ENCODE measurements at places on chromosomes 4 and X.

- no peak for DNase-seq
These were observed 2370.7 kb downstream of the PCDH7 start for GRCh38 chr4:33090910-33091309.

DNA sequence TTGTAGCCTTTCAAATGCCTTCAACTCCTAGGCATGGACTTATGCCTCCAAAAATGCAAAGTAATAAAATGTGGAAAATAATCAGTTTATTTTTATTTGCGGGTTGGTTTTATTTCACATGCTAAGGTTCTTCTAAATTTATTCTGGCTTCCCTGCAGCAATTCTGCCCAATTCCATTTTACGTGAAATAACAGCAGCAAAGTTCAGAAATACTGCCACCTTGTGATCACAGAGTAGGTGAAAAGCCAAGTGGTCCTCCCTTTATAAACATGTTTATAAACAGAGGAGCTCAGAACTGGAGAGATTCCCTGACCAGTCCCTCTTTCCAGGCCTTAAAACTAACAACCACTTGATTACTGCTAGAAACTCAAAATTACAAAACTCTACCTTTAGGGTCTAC is 14.7 kb upstream of the DCHS2 start:
- no peak for DNase-seq

DNA sequence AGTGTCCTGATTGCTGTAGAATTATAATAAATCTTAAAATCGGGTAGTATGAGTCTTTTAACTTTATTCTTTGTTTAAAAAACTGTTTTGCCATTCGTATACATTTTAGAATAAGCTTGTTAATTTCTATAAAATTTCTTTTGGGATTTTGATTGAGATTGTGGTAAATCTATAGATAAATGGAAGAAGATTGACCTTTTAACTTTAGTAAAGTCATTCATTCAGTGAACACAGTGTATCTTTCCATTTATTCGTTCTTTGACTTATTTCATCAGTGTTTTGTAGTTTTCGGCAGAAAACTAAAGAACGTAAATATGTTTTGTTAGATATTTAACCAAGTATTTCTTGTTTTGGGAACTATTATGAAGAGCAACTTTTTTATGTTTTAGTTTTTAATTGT is 38.9 kb downstream of the DRD5 start:
- DNase-seq, result no peak

DNA sequence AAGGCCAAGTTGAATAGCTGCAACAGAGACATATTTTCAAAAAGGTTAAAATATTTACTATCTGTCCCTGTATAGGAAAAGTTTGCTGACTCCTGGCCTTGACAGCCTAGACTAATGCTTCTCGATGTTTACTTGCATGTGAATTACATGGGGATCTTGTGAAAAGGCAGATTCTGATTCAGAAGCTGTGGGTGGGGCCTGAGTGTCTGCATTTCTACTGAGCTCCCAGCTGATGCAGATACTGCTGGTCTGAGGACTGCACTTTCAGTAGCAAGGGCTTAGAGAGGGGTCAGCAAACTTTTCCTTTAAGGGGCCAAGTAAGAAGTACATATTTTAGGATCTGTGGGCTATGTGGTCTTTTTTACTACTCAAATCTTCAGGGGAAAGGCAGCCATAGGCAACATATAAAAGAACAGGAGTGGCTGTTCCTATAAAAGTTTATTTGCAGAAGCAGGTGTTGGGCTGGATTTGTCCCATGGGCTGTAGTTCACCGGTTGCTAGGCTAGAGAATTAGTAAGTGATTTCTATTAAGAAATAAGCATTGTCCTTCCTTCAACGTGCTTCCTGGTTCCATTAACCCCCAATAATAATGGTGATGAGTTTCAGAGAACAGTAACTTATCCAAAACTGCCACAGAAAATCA is 97.2 kb upstream of the PDE5A start:
- no peak for DNase-seq

- DNase-seq, result no peak
These were observed 134.2 kb downstream of the SHROOM3 start for GRCh38 chr4:76569225-76569624.

- no peak for DNase-seq
These were observed 16.2 kb upstream of the DAPP1 start for GRCh38 chr4:99800332-99801004.

DNA sequence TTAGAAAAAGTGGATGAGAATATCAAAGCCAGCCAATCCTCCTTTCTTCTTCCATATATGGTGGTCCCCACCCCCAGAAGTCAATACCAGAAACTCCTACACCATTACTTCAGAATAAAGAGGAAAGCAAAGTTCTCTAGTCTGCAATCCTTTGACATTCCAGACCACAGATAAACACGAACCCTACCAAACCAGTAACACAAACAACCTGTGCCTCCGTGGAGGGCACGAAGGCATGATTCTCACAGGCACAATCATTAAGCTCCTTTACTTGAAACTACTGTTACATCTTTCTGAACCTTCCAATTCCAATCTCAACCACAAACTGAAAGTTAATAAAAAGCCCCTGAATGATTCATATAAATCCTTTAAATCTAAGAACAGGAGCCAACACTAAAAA is 16.3 kb downstream of the MAML3 start:
- no peak for DNase-seq

DNA sequence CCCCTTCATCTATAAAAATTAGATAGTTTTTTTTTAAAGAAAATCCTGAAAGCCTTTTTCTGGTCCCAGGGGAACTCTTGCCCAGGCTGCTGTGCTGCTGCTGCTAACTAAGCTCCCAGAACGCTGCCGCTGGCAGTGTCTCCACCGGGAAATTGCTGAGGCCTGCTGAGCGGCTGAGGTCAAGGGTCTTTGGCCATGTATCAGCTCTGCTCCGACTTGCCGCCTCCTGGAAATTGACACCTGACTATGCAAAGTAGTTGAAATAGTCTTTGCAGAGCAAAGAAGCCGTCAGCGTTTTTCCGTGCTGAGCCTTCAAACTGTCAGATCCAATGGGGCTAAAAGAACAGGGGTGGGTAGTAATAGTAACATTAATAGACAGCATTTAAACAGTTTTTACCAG is 839 bp downstream of the QDPR start:
- DNase-seq, result no peak

DNA sequence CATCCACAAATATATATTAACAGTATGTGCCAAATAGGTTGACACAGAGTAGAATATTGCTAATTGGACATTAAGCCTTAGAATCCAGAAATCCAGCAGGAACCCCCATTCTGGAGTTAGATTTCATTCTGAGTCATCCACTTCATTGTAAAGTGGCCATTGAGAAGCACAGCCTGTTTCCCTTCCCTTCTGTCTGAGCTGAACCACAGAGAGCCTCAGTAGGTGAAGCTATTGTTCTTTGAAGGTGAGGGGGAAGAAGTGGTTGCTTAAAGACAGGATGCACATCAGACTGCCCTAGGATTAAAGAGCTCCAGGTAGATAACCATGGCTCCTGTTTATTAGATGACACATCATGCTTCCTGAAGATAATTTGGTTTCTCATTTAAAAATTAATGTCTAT is 30.6 kb upstream of the MCF2 start:
- no peak for DNase-seq

GRCh38 chrX:121903961-121904360 is 856.6 kb downstream of the GLUD2 start:
- DNase-seq, result no peak

DNA sequence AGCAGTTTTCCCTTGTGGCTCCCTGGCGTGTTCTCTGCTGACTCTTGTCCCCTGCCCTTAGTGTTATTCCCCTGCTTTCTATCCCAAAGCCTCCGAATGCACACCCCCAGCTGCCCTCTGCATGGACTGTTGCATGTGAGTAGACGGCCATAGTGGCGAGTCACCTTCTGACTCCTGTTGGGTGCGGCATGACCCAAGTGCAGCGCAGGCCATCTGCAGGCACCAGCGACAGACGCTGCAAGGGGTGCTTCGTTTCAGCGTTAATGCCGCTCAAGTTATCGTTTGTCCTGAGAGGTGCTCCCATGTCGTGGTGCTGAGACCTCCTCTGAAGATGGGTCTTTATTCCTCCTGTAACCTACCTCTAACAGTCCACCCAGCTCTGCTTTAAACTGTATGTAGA is 57.7 kb downstream of the NOP14 start:
- no peak for DNase-seq

DNA sequence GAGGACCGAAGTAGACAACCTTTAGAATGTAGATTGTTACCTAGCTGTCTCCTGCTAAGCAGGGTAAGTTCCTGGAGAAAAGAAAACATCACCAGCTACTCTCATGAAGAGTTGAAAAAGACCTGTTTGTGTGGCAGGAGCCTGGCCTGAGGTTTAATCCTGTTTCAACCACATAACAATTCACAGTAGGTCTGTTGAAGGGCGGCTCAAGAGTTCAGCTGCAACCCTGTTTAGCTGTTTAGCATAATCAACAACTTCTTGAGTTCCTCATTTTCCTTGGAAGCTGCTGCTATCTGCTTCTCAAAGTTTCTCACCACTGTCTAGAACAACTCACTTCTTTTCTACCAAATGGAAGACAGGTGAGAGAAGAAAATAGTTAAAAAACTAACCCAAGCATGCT is 170.4 kb upstream of the TET2 start:
- DNase-seq, result no peak

GRCh38 chr4:61401771-61402170 is 201.6 kb downstream of the ADGRL3 start:
- no peak for DNase-seq

DNA sequence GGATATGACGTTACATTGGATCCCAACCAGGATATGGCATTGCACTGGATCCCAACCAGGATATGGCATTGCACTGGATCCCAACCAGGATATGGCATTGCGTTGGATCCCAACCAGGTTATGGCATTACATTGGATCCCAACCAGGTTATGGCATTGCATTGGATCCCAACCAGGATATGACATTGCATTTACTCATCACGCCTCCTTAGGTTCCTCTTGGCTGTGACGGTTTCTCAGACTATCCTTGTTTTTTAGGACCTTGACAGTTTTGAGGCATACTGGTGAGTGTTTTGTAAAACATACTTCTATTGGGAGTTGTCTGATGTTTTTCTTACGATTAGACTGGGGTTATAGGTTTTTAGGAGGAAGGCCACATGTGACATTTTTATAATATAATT is 5.4 kb upstream of the ACSL1 start:
- DNase-seq, result no peak

DNA sequence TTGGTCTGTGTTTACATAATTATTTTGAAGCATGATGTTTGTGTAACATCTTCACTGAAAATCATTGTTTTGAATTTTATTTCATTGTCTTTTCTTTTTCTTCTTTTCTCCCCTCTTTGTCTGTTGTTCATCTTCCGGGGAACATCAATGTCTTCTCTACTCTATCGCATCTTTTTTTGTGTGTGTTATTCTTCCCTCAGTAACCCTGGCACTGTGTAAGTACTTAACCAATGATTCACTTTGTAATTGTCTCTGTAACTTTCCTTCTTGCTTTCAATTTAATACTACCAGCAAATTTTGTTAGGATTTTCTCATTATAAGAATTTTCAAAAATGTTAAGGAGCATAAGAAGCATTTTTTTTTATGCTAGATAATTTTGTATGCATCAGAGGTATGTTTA is 130.8 kb downstream of the PDLIM5 start:
- DNase-seq, result no peak

DNA sequence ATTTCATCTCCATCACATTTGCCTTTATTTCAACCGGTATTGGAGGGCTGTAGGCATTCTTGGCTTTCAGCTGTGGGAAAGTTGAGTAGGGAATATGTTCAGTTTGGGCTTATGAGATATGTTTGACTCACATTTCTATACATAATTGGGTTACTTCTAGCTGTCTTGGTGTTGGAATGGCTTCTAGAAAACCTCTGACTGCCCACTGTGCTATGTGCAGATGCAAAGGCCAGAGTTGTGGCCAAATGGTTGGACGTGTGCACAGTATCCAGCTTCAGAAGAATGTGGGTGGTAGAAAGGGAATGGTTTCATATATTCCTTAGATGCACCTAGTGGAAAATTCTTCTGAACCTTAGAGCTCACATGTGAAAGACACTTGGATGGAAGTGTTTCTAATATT is 92.6 kb upstream of the H2AZ1 start:
- no peak for DNase-seq

DNA sequence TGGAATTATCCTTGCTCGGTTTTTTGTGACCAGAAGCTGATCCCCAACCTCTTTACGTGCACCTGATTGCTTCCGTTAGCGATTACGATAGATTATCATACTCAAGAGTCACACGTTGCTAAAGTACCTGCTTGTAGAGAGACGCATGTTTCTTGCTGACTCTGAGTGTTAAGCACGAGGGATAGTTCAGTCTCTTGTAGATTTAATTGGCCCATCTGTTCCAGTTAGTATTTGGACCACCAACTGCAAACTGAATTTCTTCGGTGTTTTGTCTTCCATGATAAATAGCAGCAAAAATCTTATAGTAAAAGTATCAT is 516 bp upstream of the COX18 start:
- no peak for DNase-seq

DNA sequence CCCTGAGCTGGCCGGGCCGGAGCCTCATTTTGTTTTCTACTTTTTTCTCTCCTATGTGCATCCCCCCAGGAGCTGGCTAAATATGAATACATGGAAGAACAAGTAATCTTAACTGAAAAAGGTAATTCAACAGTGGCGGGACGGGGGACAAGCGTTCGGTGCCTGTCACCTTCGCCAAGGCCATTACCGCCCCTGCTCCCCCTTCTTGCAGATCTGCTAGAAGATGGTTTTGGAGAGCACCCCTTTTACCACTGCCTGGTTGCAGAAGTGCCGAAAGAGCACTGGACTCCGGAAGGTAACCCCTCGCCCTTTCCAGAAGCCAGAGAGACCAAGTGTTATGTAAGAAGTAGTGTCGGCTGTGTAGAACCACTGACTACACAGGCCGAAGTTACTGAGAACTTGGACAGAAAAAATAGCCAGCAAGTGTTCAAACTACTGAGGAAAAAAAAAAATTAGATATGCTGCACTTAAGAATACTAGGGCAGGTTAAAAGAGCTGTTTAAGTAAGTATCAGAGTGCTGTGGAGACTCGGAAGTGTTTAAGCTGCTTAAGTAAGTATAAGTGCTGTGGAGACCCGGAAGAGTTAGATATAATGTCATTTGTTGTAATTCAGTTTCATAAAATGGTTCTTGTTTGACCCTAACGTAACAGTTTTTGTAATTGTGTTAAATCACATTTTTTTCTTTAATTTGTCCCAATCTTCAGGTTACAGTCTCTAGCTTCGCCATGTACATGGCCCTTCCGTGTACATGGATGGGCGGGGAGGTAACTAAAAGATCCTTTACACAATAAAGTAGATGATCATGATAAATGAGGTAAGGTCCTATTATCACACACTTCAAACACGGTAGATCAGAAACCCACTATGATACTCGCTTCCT is 856 bp downstream of the SAT1 start:
- no peak for DNase-seq
